ENCODE measurements at places on chromosomes 2 and 18.

DNA sequence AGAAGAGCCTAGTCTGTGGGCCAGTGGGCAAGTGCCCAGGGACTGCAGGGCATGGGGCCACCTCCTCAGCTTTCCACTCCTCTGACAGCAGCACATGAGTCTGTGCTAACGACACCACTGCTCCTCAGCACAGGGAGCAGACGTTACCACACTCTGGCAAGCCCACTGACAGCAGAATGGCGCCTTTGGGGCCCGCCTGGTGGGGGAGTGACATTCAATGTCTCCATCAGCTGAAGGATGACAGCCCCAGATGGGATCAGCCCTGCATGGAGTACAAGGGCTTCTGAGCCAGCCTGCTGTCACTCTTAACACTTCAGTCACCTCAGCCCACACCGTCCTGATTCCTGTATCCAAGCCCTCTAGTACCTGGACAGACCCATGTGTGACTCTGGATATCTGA lies 149.4 kb upstream of the SMAD2 start:
- DNase-seq: no peak

DNA sequence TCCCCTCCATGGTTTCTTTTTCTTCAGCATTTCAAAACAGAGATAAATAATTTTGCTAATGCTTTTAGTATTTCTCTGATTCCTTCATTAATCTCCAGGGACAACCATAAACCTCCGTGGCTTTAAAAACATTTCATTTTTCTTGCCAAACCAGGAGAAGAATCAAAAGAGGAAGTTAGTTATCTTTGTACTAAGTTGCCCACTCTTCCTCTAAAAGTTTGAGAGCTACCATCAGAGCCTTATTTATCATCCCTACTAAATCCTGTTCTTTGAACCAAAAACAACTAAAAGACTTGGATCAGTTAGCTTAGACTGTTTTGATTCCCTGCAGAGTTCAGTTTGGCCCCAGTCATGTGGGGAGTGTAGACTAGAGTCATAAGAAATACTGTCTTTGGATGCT lies 208.4 kb downstream of the SETBP1 start:
- DNase-seq: no peak

GRCh38 chr2:122480501-122481243 lies 725.2 kb downstream of the TSN start:
- DNase-seq: no peak

DNA sequence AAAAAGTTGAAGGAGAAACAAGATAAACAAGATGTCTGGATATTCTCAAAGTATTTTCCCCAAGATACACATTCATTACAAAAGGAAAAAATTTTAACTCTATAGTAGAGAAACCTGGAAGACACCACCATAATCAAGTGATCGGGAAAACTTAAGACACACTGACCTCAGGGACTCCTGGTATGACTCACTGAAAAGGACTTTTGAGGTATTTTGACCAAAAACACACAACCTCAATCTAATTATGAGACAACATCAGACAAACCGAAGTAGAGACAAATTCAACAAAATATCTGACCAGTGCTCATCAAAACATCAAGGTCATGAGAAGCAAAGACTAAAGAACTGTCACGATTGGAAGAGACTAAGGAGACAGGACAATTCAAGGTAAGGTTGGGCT lies 34.7 kb downstream of the LPIN2 start:
- DNase-seq: no peak

DNA sequence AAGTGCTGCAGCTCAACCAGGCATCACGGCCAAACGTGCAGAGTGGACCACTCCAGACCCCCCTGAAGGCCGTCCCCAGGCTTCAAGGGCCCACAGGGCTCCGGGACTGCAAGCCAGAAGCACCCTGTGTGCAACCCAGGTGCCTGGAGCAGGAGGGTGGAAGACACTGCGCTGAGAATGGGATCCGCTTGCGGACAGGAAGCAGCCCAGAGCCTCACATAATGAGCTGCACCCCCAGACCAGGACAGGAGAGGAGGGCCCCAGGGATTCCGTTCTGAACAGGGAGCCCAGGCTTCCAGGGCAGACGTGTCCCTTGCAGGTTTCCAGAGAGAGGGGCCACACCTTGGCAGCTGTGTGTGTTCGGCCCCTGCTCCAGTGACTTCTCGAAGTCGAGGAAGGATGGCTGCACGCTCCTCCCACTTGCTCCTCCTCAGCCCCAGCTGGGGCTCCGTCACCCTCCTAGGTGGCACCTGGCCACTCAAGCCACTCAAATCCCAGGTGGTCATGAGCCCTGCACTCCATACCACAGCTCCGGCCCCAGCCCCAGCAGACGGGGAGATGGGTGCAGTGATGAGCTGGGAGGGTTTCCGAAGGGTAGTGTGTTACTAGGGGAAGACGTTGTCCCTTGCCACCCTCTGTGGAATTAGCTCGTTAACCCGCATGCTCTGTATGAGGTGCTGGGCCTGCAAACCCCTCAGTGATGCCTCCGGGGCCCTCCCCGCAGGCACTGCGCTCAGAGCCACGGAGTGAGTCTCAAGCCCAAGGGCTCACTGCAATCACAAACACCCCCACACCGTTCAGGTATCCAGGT lies 79.2 kb downstream of the NDUFA10 start:
- no peak for DNase-seq

DNA sequence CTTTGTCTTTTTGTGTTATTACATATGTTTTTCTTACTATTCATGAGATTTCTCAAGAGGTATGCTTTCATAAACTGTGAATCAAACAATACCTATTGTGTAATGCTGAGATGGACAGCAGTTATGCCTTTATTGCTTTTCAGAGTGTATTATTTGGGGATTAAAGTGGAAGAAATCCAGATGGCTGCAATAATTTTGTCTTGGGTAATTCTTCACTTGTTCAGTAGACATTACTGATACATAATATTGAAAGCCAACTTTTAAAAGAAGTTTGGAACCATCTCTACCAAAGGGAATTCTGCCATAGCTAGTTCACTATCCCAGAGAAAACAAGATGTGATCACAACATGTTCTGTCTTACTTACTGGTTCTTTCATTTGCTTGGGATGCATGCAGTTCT lies 253.4 kb upstream of the ZSWIM2 start:
- no peak for DNase-seq

DNA sequence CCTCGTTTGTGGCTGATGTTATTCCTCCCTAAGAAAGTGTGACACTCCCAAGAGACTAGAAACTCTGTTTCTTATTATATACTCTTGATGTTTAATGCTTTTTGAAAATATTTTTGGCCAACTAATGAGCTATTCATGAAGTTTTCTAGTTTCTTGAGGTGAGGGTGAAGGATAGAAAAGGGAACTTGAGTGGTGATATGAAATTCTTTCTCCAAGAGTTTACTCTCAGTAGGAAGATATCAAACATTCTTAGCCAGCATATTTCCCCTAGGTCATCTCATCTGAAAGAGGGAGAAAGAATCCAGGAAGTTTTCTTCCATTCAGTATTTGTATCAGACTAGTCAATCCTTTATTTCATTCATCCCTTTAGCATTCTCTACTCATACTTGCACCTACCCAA lies 95.7 kb downstream of the MAP3K20 start:
- no peak for DNase-seq

- DNase-seq: no peak
Observed at GRCh38 chr2:166031054-166031453, 77.5 kb upstream of the TTC21B start.

DNA sequence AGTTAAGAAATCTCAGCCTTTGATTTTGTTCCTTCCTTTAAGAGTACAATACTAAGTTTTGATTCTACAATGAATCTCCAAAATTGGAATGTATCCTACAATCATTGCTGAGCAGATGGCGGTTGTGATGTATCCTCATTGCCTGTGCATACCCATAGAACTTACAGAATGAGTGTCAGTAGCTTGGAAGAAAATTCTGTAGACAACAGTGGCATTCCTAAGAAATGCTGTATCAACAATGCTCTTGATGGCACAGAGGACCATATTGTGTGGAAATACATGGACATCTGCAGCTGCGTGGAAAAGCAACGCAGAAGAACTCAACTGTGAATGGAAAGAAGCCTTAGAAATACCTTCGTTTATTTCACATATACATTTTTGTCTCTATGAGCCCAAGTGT lies 30.2 kb downstream of the GAREM1 start:
- no peak for DNase-seq

DNA sequence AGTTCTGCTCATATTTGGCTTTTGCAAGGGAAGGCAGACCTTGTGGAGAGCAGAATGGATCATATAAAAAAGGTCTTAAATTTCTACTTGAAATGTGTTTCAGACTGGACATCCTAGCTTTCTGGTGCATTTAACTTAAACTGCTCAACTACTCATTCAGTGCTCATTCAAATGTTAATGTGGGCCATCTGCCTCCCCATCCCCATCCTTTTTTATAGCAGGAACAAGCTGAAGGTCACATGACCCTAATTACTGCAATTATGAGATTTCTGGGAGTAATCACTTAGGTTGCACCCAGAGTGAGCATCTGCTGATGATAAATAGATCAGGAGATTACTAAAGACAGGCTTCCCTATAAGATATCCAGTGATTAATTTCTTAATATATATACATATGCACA lies 96.1 kb downstream of the MAP2 start:
- DNase-seq: no peak

- no peak for DNase-seq
Observed at GRCh38 chr18:62245699-62246098, 58.6 kb downstream of the RELCH start.

DNA sequence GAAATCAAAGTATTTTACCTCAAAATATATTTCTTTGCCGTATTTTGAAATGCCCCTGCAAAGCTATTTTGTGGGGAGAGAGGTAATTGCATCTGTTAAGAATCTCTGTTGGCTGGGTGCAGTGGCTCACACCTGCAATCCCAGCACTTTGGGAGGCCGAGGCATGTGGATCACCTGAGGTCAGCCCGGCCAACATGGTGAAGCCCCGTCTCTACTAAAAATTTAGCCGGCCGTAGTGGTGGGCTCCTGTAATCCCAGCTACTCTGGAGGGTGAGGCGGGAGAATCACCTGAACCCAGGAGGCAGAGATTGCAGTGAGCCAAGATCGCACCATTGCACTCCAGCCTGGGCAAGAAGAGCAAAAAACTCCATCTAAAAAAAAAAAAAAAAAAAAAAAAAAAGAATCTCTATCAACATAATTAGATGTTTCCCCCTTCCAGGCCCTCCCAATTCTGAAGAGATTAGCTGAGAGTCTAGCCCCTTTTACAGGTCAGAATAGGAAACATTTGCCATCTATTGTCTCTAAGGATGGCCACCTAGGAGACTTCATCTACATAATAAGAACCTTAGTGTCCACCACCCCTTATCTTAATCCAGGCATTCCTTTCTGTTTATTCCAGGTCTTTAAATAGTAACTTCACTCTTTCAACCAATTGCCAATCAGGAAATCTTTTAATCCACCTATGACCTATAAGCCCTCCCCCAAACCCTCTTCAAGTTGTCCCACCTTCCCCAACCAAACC lies 3.5 kb upstream of the TRAPPC8 start:
- DNase-seq: no peak

DNA sequence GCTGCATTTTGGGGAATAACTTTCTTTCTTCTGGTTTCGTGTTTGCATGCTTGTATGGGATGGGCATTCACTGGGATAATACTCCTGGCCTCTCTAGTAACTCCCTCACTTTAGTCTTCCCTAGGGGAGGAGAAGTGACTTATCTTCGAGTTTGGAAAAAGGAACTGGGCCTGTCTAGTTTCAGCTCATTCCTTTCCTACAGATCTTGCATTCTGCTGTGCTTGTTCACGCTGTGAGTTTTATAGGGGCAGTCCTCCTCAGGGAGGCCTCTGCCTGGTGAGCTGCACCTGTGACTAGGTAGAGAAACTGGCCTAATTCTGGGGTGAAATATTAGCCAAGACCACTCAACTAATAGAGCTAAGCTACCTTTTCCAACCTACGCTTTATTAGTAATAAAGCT lies 50.9 kb downstream of the PHLPP1 start:
- DNase-seq: no peak

- no peak for DNase-seq
Observed at GRCh38 chr18:41390309-41390708, 564.7 kb upstream of the PIK3C3 start.

DNA sequence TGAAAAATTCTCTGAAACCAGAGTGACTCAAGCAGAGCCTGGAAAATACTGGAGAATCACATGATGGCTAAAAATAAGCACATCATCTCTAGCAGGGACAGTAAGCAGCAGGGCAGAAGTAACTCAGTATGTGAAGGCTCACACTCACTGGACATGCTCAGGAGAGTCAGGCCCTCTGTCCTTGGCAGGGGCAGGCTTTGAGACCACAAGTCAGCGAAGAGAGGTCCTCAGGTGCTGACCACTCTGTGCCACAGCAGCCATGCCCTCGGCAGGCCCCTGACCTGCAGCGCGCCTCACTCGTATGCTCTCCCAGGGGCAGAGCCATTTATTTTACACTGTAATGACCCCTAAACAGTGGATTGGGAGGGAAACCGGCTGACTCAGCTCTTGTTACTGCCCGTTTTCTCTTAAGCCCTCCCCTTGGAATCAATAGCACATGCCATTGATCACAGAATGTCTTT lies 76.8 kb downstream of the MAPRE2 start:
- no peak for DNase-seq

DNA sequence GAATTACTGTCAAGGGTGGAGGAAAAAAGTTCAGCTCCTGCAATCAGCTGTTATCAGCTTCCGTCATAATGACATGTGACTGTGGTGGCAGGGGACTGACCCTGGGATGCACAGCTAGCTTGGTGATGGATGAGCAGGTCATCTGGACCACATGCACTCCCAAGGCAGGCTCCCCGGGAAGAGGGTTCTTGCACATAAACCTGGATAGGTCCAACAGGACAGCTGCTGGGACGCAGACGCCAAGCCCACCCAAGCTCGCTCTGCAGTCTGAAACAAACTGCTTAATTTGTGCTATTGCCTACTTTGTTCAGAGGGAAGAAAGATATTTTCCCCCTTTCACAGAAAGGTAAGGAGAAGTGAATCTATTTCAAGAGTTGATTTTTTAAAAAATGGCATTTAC lies 30.2 kb downstream of the FAM178B start:
- DNase-seq: no peak

DNA sequence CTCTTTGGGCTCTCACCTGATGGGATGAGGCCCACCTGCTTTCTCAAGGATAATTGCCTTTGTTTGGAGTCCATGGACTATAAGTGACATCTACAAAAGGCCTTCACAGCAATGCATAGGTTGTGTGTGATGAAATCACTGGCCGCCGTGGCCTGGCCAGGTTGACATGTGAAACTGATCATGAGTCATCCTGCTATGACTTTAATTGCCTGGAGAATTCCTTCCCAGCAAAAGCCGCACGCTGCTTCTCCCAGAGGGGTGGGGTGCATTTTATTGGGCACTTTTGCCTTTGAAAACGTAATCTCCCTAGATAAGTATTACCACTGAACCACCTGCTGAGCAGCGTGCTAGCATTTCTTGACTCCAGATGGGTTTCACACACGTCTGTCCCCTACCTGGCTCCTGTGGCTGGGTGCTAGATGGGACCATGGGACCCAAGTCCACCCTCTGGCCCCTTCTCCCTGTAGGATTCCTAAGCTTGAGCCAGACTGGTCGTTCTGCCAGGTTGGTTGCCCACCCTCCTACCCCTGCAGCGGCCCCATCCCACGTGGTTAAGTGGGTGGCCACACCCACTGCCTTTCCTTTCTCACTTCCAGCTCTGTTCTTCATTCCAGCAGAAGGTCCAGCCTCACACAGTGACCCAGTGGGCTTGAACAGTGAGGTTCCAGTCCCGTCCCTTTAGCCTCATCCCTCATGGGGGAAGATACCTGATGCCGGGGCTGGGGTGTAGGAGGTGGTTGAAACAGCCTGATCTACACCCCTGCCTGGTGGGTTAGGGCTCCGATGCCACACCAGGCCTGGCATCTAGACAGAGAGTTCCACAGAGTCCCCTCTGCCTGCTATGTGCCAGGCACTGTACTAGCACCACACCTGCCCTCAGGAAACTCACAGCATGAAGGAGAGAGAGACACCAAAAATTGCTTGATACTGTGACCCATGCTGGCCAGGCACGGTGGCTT lies 89.6 kb downstream of the GBX2 start:
- no peak for DNase-seq

Data from CD4-positive, alpha-beta T cell treated with Interleukin-12 subunit alpha and Interleukin-12 subunit beta, for 1 hour (primary cell).